Right renal cortex interstitium (tissue), 3 donors: ENCODE measurements at places on chromosomes 3 and 15.

DNA sequence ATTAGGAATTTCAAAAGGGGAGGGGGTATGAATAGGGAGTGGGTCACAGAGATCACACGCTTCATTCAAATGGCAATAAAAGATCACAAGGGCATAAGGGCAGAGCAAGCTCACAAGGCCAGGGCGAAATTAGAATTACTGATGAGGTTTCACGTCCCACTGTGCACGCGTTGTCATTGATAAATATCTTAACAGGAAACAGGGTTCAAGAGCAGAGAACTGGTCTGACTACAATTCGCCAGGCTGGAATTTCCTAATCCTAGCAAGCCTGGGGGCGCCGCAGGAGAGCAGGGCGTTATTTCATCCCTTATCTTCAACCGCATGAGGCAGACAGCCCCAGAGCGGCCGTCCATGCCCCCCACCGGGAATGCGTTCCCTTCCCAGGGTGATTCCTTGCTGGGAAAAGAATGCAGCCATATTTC, 18.1 kb upstream of the SMCO1 start:
- no peak for DNase-seq

- no peak for DNase-seq
Observed at GRCh38 chr3:111667170-111667569, 72.0 kb upstream of the ZBED2 start.

- no peak for DNase-seq
Observed at GRCh38 chr15:41544650-41545015, 576 bp upstream of the RPAP1 start.

DNA sequence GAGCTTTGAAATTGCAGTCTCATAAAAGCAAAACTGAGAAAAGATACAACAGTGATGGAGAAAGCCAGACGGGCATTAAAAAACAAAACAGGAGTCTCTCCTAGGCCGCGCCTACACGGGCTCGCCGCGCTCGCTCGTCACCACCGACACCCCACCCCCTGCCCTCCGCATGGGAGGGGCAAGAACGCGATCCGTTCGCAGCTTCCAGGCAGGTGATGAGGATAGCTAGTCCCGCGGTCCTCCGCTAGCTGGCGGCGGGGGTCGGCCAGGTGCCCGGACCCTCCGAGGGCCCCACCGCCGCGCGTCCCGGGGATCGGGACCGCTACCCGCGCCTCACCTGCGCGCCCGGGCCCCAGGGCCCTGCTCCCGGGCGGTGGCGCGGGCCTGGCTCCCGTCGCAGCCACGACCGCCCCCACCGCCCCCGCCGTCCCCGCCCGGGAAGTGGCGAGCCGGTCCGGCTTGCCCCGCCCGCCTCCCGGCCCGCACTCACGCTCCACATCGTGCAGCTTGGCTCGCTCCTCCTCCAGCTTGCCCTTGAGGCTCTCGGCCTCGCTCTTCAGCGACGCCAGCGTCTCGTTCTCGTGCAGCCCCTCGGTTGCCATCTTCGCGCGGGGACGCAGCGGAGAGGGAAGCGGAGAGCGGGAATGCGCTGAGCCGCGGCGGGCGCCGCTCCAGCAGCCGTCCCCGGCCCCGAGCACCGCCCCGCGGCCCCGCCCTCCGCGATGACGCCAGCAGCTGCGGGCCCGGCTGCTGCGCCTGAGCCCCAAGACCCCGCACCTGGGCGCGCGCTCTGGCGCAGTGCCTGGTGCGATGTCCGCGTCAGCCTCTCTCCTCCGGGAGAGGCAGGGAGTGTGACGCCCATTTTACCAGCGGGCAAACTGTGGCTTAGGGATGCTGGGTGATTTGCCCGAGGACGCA, 11.7 kb downstream of the GNB5 start:
- DNase-seq = peak; percentile 56

DNA sequence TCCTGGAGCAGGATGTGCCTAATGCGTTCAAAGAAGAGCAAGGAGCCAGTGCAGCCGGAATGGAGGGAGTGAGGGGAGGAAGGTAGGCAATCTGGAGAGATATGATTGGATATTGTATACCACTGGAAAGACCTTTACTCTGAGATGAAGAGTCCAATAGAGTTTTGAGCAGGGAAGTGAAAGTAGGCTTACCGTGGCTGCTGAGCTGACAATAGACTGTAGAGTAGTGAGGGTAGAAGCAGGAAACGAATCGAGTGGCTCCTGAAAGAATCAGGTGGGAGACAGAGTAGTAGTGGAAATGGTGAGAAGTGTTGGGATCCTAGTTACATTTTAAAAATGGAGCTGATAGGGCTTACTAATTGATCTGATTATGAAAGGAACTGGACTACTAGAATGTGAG, 51.8 kb upstream of the NUDT16 start:
- no peak for DNase-seq

DNA sequence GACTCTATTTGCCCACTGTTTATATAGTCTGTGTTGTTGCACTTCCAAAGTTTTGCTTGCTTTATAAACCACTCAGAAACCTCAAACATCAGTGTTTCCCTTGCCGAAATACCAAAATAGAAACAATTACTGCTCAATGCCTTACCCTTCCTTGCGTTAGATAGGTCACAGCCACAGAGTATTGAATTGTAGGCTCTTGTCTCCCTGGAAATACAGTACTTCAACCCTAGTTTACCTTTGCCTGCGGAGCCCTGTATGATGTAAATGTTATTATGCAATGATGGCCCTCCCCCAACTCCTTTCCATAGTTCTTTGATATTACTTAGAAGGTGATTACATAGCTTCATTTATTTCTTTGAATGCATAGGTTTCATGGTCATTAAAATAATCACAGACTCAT, 44.2 kb downstream of the SOX2 start:
- DNase-seq = no peak

DNA sequence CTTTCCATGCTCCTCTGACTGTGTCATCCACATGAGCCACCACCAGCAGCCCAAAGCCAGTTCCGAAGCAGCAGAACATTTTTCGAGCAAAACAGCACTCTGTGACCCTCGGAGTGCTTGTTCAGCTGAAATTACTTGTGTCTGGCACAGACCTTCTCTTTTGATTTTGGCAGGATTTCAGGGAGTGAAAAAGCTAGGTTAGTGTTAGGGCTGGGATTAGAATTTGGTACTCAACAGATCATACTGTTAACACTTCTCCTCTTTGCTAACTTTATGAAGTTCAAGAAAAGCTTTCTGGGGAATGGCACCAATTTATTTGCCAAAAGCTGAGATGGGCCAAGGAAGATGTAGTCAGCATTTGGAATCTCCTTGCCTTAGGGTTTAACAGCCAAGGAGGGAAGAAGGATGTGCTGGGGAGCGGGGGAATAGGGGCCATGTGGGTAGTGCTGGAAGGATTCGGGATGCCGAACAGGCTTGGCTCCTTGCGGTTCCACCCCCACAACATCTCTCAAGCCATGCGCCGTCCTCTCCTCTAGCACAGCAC, 55.1 kb upstream of the TRA2B start:
- no peak for DNase-seq

DNA sequence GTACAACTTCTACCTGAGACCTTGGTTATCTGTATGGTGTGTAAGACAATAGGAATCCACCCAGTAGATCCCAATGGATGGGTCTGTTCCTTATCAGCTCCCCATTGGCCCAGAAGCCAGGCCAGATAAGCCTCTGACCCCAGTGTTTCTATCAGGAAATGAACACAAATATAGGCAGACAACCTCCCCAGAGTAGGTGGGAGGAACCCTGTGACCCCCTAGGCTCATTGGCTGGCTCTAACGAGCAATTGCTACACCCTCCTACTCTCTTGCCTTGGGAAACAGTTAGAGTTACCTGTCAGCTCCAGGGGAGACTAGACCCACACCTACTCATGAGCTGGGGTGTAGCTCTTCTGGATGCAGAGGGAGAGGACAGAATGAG, 299.9 kb downstream of the UACA start:
- DNase-seq = no peak
